ENCODE measurements at places on chromosomes 13 and 19.

GRCh38 chr13:25300861-25301346 is 521 bp upstream of the NUP58 start:
- DNase-seq, result no peak

DNA sequence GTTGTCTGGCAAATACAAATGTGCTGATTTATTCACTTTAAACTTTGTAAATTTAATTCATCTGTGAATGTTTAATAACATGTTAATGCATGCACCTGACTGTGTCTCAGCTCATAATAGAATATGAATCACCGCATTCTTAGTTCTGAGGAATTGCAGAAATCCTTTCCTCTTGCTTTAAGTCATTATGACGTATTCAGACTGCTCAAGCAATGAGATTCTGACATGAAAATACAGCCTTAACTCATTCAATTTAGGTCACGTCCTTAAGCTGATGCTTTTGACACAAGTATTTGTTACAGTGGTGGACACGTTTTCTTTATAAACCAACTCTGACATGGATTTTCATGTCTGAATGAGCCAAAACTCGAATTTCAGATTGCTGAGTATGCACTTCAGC is 541.0 kb upstream of the KLF12 start:
- peak; percentile 38 for DNase-seq

DNA sequence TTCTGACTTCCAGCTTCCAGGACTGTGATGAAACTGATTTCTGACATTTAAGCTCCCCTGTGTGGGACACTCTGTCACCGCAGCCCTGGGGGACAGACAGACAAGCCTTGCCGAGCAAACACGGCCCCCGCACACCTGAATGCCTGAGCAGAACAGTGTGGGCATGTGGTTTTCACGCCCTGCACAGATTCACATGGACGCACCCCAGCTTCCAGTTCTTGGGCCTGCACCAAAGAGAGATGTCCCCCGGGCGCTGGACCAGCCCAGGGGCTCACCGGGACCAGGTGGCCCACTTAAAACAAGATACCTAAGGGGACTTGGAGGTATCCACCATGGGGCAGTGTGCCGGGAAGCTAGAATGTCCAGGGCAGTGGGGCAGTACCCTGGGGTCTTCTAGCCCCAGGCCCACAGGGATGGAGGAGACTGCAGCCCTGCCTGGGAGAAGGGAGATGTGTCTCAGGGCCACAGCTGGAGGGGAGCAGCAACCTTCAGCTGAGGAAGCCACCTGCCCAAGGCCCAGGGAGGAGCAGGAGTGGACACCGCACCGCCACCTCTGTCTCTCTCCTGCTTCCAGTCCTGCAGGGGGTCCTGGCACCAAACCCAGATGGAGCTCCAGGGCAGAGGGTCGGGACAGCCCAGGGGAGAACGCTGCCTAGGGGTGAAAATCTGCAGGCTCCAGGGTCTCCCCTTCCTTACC is 50.5 kb downstream of the SOX1 start:
- DNase-seq, result no peak

DNA sequence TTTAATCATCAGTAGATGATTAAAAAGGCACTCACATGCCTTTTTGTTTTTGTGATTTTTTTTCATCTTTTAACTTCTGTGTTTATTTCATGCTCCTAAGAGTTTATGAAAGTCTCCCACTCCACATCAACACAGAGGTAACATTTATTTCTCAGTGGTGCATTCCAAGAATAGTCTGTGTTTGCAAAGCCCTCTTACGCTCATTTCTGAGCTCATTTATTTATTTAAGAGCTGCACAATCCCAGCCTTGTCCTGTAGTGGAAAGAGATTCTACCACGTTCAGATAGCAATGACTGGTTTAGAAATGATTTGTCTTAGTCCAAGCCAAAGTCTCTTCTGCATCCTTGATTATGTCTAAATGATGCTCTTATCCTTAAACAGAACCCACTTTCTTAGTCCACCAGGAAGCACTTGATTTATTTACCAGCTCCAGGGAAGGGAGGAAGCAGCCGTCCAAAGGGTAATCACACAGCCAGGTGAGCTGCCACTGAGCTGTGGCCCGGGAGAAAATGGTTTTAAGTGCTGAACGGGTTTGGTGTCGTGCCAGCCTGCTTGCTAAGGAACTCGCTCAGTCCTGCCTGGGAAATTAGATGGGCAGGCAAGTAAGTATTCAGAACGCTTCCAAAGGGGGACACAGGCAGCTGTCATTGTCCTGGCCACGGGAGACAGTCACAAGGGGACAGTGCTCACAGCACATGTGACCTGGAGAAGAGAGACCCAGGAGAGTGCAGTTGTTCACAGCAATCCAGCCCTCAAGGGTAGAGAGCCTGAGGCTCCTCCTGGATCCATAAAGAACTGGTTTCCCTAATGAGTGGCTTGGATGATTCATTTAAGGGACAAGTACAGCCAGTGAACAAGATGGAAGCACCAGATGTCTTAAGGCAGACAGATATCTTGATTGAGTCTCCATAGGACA is 131.8 kb upstream of the WASF3 start:
- DNase-seq, result no peak

GRCh38 chr19:49573425-49573824 is 6.9 kb downstream of the NOSIP start:
- no peak for DNase-seq

DNA sequence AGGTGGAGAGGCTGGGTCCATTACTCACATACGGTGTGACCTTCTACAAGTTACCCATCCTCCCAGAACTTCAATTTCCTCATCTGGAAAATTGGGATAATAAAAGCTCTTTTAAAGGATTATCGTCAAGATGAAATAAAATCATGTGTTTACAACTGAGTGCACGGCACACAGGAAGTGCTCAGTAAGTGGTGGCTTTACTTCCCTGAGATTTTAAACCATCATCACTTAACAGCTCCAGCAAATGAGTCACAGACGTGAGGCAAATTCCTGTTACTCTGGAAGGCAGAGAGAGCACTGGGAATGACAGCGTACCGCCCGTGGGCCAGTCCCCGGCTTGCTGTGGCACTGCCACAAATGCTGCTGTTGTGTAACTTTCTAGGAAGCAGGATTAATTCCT is 64.1 kb downstream of the MRPL57 start:
- peak; percentile 23 for DNase-seq

- no peak for DNase-seq
These were observed 20.6 kb upstream of the UQCRFS1 start for GRCh38 chr19:29233591-29233990.

- no peak for DNase-seq
These were observed 40.6 kb downstream of the DPF1 start for GRCh38 chr19:38183251-38183897.

- peak; percentile 43 for DNase-seq
These were observed 257.2 kb downstream of the DIAPH3 start for GRCh38 chr13:59906413-59907049.

GRCh38 chr13:73602295-73602694 is 531.9 kb downstream of the KLF12 start:
- peak; percentile 55 for DNase-seq

DNA sequence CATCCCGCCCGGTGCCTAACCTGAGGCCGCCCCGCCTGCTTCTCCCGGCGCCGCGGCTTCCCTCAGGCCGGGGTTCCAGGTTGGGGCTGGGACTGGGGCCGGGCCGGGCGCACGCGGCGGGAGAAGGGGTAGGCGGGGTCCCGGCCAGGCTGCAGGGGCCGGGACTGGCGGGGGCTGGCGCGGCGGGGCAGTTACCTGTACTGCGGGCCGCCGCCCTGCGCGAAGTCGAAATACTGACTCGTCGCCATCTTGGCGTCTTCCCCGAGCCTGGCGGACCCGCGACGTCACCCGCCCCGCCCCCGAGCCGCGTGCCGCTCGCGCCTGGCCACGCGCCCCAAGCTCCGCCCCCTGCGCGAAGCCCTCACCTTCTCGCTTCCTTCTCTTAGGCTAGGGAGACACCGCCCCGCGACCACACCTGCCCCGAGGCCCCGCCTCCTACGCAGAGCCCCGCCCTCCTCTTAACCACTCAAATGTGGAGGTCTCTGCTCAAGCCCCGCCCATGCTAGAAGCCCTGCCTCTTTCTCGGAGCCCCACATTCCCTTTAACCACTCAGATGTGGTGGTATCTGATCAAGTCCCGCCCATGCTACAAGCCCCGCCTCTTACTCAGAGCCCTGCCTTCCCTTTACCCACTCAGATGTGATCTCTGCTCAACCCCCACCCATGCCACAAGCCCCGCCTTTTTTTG is at the start of gene ZFR2:
TSS of gene ZFR2 (minus strand) at position 269 of the 687 bp plus-strand sequence. CDS start at position 248, 21 bp downstream.
- no peak for DNase-seq

DNA sequence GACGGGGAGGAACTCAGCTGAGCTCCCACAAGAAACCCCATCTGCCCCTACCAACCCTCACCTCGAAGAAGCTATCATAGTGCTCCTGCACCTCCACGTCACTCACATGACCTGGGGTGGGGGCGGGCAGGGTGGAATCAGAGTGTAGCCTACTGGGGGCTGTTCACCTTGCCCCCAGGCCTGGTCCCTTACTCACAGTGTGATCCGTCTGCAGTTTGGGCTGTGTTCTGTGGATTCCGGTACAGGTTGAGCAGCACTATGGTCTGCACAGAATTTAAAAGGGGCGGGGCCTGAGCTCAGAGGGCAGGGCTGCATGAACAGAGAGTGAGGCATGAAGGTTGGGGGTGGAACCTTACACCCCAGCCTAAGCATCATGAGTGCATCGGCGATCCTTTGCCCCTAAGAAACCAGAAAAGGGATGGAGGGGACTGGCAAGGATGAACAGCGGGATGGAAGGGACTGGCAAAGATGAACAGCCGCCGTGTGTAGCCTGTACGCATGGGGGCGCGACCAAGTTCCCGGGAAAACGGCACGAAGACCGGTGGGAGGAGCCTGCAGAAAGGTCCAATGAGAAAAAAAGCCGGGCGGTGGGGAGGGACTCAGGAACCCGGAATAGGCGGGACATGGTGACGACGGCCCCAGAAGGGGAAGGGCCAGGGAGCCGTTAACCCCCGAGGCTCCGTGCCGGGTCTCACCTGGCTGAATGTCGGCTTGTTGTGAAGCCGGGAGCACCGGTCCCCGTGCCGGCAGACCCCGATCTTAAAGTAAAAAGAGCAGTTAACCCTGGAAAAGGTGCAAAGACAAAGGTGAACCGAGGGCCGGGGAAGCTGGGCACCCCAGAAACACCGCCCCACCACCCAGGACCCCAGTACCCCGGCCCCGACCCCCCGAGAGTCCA is 539 bp downstream of the U2AF1L4 start:
- DNase-seq, result peak; percentile 97

- DNase-seq, result no peak
These were observed 1.1 kb downstream of the KMT5C start for GRCh38 chr19:55340784-55341147.

DNA sequence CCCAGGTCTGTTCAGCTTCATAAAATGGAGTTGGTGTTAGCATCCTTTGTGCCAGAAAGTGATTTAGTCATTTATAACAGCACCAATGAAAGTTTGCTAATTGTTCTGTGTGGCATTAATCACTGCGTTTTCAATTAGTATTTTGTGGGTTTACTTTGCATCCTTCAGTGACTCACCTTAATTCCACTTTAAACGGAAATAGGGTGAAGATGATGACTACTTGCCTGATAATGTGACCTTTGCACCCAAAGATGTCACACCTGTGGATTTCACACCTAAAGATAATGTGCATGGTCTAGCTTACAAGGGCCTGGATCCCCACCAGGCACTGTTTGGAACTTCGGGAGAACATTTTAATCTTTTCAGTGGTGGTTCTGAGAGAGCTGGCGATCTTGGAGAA is 15.0 kb downstream of the GPATCH1 start:
- no peak for DNase-seq

DNA sequence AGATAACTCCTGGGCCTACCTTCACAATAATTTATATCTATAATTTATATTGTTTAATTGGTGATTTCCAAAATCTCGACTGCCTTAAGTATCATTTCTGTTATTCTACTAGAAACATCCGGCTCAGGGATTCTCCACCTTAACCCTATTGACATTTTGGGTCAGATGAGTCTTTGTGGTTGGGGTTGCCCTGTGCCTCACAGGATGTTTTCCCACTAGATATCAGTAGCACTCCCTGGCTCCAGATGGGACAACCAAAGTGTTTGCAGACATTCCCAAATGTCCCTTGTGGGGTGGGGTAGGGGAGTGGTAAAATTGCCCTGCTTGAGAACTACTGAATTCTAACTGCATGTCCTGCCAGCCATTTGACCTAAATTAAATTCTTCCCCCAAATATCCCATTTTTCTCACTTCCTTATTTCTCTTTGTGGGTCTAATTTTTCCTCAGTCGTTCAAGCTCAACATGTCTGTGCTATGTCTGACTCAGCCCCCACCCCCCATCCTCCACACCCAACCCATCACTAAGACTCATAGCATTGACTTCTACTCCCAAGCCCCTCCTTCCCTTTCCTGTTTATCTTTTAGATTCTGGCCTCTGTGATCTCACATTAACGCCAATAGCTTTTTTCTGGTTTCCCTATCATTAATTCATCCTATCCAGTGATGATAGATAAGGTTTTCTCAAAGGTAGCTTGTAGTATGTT is 545.1 kb downstream of the EFNB2 start:
- peak; percentile 58 for DNase-seq

DNA sequence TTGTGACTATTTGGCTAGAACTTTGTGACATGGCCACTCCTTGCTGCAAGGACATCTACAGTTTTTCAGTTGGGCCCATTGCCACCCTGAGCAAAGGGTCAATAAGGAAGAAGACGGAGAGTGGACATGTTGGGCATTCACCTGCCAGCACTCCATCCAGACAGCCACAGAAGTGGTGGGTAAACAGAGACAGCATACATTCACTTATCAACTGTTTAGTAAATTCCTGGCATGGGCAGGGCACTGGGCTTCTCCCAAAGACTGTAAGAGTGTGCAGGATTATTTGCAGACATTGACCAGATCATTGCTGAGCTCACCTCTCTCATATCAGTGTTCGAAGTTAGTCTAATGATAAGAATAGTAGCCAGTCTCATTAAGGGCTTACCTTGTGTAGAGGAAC is 29.2 kb downstream of the SIPA1L3 start:
- DNase-seq, result no peak

DNA sequence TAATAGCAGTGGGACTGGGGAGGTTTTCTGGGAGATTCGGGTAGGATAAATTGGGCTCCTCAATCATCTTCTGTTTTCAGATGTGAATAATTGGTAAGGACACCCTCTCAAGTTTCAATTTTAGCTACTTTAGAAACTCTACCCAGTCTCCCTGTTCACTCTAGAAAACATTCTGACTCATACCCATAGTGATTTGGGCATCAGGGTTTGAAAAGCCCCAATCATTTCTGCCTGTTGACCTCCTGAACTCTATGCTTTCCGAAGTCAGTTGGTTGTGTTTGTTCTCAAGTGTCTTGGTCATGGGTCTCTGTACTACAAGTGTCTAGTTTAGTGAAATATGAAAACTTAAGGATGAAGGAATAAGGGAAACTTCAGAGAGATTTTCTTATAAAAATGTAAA is 911.3 kb upstream of the GPC6 start:
- no peak for DNase-seq
